ENCODE measurements at places on chromosomes 2 and 18.

DNA sequence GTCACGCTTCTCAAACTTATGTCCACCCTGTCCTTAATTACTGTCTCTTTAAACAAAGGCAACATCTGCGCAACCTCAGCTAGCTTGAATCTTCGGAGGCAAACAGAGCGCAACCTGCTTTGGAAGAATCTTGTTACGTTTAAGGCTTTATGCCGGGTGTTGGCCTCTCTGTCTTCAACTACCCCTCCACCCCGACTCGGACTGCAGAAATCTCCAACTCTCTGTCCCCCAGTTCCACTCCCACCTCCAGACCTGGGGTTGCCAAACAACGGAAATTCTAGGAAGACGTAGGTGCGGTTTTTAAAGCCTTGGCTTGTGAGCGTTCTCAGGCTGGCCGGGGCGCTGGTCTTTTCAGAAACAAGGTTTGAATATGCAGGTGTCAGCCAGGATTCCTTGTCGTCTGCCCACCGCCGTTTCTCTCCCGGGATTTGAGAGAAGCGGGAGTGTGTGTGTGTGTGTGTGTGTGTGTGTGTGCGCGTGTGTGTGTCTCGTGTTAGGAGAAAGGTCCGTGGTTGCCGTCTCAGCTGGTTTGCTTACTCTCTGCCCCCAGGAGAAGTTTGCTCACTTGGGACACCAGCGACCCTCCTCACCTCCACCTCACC is 1.1 kb upstream of the ONECUT2 start:
- DNase-seq: no peak

DNA sequence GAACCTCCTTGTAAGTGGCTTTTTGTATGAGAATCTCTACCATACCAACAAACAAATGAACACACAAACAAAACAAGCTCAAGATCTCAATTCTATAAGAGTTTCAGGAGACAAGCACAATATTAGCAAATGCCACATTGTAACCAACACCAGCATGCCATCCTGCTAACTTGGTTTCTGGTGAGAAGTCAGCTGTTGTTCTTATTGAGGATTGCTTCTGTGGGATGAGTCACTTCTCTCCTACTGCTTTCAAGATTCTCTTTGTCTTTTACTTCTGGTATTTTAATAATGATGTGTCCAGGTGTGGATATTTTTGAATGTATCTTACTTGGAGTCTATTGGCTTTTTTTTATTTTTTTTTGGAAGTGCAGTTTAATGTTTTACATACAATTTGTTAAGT is 131.7 kb downstream of the BCL2L11 start:
- DNase-seq: no peak

DNA sequence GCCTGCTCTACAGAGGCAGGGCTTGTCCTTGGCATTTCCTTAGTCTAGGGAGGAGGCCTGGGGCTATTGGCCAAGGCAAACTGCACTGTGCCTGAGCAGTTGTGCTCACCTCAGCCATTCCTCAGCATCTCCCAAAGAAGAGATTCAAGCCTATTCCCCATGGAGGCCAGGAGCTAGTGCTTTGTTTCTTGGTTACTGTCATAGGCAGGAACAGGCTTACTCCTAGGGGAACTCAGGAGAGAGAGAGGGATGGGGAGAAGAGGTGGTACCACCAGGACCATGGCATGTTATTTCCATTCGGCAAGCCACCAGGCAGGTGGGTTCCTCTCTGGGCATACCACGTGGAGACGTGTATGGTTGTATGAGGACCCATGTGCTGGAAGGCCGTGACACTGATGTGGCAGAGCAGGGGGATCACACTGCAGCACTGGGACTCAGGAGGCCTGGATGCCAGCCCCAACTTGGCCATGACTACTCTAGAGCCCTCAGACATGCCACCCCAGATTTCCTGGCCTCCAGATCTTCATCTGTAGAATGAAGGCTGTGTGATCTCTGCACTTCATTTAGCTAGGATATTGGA is 233.7 kb downstream of the LOXHD1 start:
- DNase-seq: no peak

GRCh38 chr2:29518010-29518409 is 402.8 kb downstream of the CLIP4 start:
- DNase-seq: no peak

DNA sequence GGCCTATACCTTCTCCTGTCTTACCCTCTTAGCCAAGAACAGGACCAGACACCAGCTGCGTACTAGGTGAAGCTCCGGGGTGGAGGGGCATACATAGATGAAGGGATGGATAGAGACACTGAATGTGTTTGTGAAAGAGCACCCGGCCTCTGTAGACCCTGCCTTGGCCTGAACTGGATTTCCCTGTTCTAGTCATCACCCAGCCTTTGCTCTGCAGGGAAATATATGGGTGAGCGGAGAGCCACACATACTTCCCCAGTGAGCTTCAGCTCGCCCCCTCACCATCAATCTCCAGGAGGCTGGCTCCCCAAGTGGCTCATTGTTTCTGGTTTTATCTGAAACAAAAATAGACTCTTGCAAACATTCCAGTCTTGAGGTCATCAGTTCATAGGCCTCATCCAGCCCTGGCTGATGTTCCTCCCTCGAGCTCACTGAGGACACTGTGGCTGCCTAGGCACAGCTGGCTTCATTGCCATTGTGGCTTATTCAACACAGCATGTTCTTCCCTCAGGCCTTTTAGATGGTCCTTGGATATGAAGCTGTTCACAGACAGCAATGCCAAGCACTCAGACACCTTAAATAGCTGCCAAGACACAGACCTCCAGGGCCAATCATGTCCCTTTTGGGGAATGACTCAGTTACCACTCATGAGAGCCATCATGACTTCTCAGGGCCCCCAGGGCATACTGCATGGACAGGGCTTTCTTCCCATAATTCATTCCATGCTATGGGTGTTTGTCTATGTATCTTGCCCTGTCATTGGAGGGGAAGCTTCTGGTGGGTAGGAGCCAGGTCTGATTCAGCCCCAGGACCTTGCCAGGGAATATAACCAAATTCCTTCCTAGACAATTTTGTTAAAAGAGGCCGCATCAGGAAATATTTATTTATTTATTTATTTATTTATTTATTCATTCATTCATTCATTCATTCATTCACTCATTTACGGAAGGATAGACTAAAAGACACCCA is 82.4 kb downstream of the TTC32 start:
- no peak for DNase-seq

- DNase-seq: peak; percentile 76
Observed at GRCh38 chr2:128638341-128639119, 319.9 kb upstream of the HS6ST1 start.

GRCh38 chr2:3491716-3492474 is 27.4 kb downstream of the ADI1 start:
- DNase-seq: no peak

DNA sequence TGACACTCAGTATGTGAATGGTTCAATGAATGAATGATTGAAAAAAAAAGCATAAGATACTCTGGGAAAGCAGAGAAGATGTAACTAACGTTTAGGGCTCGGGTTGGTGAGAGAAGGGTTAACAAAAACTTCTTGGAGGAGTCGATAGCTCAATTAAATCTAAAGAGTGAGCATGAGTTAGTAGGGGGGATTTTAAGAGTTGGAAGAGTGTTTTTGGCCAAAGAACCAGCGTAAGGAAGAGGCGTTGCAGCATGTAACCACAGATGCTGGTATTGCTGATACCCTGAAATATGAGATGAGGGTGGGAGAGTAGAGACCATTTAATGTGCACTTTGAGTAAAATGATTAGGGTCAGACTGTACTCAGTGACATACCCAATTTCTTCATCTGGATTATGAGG is 14.5 kb downstream of the ARHGAP28 start:
- DNase-seq: no peak

GRCh38 chr2:114156366-114157056 is 266.6 kb downstream of the ACTR3 start:
- DNase-seq: no peak
